ENCODE measurements at places on chromosomes 7 and 10. TPM values are rescaled to one million over a fixed set of nuclear protein-coding genes. Genes with fewer than 3 reads are reported as not detected.

The CEP55 gene
- total RNA-seq: not detected

The SKIDA1 gene
- total RNA-seq: 0.71 TPM

The RBM20 gene
- total RNA-seq: 13.9 TPM

The NEUROD6 gene
- total RNA-seq: not detected

The PRR15 gene
- 6.0 TPM for total RNA-seq

The IDI2 gene
- total RNA-seq: not detected

The CCL24 gene
- total RNA-seq: not detected

The CLDN3 gene
- not detected for total RNA-seq

The TMEM270 gene
- not detected for total RNA-seq

The CFAP46 gene
- total RNA-seq: not detected

The DPP6 gene
- total RNA-seq: not detected

The AASS gene
- total RNA-seq: 47.2 TPM

The NKX1-2 gene
- not detected for total RNA-seq

The RBP4 gene
- 23.1 TPM for total RNA-seq

The ATOH7 gene
- total RNA-seq: not detected

The STOX1 gene
- total RNA-seq: not detected

The EN2 gene
- total RNA-seq: 0.27 TPM

The GIMAP1 gene
- 4.2 TPM for total RNA-seq

The DGKI gene
- total RNA-seq: 10.3 TPM

The MRLN gene
- total RNA-seq: not detected

The MEOX2 gene
- 9.5 TPM for total RNA-seq

The IFT22 gene
- total RNA-seq: 24.4 TPM

The GTPBP4 gene
- 105 TPM for total RNA-seq

The NANOS1 gene
- total RNA-seq: 1.4 TPM

The HSPA12A gene
- total RNA-seq: 10.2 TPM

The STK31 gene
- 1.5 TPM for total RNA-seq

The ANXA8 gene
- total RNA-seq: not detected

The RELN gene
- 0.49 TPM for total RNA-seq

The SPDYE11 gene
- not detected for total RNA-seq

The PI4K2A gene
- 22.9 TPM for total RNA-seq

The AP4M1 gene
- total RNA-seq: 23.8 TPM

The GPR26 gene
- not detected for total RNA-seq

The MORN4 gene
- 6.6 TPM for total RNA-seq

The ZPBP gene
- total RNA-seq: not detected

The MCM10 gene
- total RNA-seq: 0.27 TPM

The PHTF2 gene
- 39.4 TPM for total RNA-seq

The PRLHR gene
- not detected for total RNA-seq

The NPC1L1 gene
- 2.2 TPM for total RNA-seq

The STX1A gene
- 16.8 TPM for total RNA-seq

The ZNF425 gene
- total RNA-seq: 3.4 TPM

The CPA4 gene
- total RNA-seq: not detected

The PAX4 gene
- total RNA-seq: not detected

The TFPI2 gene
- total RNA-seq: 19.8 TPM

The CHCHD1 gene
- 20.7 TPM for total RNA-seq

The GRID2IP gene
- 0.35 TPM for total RNA-seq

The TEX47 gene
- not detected for total RNA-seq

The CHN2 gene
- 22.6 TPM for total RNA-seq

The ZNF467 gene
- total RNA-seq: 7.4 TPM

The COL13A1 gene
- total RNA-seq: 23.1 TPM

The TBX20 gene
- 0.35 TPM for total RNA-seq

The CYP2C19 gene
- not detected for total RNA-seq

The ITGA8 gene
- total RNA-seq: 1,173 TPM

The WDFY4 gene
- total RNA-seq: 10.0 TPM

The ANKRD61 gene
- total RNA-seq: not detected

The PLEKHS1 gene
- total RNA-seq: not detected

The TNKS2 gene
- total RNA-seq: 73.1 TPM

The TUBAL3 gene
- not detected for total RNA-seq

The ANKRD30A gene
- total RNA-seq: not detected

The MOSPD3 gene
- 29.6 TPM for total RNA-seq
